ENCODE measurements at places on chromosomes 3 and 15.
A peak's percentile ranks its signal among the peaks of the same experiment; 100 is the strongest.

DNA sequence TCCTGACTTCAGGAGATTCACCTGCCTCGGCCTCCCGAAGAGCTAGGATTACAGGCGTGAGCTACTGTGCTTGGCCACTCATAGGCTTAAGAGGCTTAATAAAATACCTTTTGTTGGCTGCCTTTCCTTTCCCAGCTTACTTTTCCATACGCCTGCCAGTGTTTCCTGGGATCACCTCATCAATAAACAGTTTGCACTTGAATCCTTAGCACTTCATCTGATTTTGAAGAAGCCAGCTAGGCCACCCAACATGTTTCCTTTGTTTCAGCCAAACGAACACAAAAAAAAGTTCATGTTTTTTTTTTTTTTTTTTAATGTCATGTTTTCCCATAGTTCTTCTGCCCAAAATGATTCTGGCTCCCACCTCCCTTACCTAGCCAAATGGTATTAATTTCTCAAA is 92.3 kb downstream of the RAP2B start:
- no peak for DNase-seq

GRCh38 chr3:140176526-140176925 is 241.5 kb downstream of the CLSTN2 start:
- DNase-seq, result no peak

- DNase-seq, result no peak
These were observed 8.7 kb downstream of the FOXL2 start for GRCh38 chr3:138938056-138938876.

- DNase-seq, result no peak
These were observed 428.8 kb upstream of the TPRG1 start for GRCh38 chr3:188742755-188743550.

DNA sequence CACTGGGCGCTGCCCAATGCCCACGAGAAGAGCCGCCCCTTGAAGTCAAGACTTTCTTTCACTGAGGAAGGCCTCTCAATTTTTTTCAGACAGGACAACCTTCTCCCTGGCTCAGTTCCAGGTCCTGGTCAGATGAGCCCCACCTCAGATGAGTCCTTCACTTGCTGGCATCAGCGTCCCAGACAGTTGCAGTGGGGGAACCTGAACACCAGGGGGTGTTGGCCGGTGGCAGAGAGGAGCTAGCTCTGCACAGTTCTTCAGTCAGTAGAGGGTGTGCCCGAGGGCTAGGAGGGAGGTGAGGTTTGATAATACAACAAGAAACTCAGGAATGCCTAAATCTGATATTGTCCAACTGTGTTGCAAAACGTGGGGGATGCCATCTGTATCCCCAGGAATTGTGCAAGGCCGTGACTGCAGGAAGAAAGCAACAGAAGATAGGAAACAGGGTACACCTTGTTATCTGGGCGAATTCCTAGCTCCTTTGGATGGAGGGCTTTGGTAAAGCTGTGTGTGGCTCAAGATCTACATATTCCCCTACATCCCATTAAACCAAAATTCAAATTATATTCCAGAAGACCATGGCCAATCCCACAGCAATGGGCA is 34.3 kb downstream of the CCR3 start:
- peak; percentile 79 for DNase-seq

DNA sequence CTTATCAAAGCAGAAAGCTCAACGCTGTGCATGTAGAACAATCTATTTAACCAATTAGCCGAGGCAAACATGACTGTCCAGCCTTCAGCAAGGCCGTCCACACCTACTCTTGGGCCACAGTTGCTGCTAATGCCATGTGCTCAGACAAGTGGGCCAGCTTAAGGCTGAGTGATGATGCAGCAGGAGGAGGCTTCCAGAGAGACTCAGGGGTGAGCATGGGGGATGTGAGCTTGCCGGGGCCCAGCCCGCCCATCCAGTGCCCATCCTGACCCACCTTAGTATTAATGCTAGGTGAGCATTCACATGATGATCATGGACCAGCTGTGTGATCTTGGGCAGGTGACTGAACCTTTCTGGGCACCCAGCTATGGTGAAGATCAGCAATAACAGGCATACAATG is 150.1 kb downstream of the TPRA1 start:
- DNase-seq, result no peak

- no peak for DNase-seq
These were observed 46.2 kb upstream of the PLCL2 start for GRCh38 chr3:16838561-16838960.

- no peak for DNase-seq
These were observed 138.4 kb downstream of the ATG7 start for GRCh38 chr3:11410564-11410963.

GRCh38 chr3:33394403-33395054 is 45.7 kb downstream of the UBP1 start:
- DNase-seq, result no peak

DNA sequence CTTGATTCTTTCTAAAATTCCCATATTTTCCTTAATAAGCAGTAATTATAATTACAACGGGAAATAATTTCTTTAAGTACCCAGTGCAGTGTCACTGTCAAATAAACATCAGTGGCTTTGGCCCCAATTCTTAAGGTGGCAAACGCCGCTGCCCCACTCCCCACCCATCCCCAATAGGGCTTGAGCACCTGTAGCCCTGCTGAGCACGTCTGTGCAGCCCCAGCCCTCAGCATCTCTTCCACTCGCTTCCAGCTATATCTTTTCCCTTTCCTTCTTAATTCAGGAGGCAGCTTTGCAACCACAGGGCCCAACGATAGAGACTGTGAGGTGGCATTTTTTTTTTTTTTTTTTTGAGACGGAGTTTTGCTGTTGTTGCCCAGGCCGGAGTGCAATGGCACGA is 9.0 kb downstream of the PPM1M start:
- no peak for DNase-seq

GRCh38 chr3:49198161-49198560 is 26.8 kb downstream of the KLHDC8B start:
- DNase-seq, result no peak

Data from suppressor macrophage (primary cell).